Fibroblast of skin of back (primary cell): ENCODE measurements at places on chromosomes 6 and 20.

DNA sequence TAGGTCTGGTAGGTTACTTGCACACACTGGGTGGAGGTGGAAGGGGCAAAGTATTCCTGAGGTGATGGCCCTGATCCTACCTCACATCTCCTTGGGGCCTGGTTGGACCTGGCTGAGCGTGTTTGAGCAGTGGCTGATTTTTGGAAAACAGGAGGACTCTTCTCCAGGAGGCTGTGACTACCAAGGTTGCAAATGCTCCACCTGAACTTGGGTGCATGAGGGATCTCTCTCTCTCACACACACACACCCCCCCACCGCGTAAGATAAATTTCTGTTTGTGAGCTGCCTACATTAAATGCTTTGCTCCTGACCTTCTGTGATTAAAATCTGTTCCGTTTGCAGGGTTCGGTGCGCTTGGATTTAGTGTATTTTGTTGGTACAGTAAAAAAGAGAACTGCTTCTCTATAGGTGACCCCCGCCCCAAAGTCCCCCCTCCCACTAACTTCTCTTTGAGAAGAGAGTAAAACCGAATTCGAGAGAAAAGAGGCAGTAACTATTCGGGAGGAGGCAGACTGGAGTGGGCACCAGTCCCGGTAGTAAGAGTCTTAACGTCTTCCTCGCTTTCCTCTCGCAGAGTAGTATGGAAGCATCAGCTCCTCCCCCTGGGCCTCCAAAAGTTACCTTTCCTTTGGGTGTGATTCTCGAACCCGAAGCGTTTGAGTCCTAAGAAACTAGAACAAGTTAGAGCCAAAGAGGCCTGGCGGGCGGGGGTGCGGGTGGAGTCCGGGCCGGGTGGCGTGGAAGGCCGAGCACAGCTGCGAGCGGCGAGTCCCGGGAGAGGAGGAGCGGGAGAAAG, 585 bp upstream of the DSE start:
- DNase-seq: no peak

DNA sequence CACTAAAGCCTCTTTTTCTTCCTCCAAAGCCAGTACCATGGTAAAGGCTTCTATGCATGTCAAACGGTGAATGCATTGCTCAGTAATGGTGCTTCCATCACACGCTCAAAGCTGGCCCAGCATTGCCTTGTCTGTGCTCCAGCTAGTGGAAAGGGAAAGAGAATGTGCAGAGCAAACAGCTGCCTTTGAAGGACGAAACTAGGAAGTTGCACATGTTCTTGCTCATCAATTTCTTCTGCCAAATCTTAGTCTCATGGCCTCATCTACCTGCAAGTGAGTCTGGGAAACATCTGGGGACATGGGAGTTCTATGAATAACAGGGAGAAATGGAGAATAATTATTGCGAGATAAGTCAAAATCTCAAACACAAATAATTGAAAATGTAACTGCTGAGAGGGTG, 216.5 kb upstream of the SSTR4 start:
- no peak for DNase-seq

DNA sequence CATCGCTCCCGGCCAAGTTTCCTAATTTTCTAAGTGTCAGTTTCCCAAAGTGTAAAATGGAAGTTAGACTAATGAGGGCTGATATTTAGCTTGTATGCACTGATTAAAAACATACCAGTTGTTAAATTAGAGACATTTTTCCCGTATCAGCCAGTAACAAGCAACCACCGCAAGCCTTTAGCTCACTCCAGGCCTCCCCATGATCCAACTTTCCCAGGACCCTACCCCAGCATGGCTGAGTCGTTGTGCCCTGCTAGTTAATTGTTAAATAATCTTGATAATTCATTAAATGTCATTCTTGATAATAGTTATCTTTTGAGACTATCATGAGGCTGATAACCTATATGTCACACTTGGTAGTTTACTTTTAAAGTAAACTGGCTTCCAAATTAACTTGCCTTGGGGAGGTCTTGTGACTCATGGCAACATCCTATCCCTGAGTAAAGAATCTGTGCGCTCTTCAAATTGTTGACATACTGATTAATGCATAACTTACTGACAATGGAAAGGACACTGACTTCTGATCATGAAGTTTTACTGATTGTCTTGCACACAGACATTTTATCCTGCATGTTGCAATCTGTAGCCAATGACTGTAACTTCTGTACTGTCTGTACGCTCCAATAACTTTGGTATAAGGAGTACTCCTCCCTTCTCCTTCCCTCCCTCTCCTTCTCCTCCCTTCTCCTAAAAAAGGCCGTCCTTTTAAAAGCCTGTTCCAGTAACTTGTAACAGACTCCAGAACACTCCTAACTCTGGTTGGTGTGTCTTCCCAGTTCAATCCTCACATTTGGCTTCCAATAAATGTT, 6.3 kb upstream of the GTF3C6 start:
- peak; percentile 93 for DNase-seq

DNA sequence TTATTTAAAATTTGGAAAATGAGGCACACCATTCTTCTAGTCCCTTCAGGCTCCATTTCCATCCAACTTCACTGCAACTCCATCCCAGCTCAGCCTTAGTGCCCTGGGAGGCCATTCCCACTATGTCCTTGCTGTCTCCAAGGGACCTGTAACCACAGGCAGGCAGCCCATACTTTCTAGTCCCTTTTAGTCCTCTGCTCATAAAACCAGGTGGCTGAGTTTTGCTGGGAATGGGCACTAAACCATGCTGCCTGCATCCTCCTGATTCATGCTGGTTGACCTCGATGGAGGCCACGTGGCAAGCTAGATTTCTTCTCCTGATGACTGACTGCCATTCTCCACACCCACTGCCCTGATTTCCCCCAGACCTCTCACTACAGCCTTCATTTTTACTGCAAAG, 27.5 kb upstream of the MYMX start:
- DNase-seq: no peak

DNA sequence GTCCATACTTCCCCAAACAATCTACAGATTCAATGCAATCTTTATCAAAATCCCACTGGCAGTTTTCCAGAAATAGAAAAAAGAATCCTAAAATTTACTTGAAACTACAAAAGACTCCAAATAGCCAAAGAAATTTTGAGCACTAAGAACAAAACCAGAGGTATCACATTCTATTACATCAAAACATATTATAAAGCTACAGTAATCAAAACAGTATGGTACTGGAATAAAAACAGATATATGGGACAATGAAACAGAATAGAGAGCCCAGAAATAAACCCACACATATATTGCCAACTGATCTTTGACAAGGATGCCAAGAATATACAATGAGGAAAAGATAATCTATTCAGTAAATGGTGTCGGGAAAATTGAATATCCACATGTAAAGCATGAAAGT, 46.0 kb upstream of the FBXO30 start:
- no peak for DNase-seq

- peak; percentile 86 for DNase-seq
Measured at GRCh38 chr6:87706187-87706966, 4.3 kb upstream of the AKIRIN2 start.

DNA sequence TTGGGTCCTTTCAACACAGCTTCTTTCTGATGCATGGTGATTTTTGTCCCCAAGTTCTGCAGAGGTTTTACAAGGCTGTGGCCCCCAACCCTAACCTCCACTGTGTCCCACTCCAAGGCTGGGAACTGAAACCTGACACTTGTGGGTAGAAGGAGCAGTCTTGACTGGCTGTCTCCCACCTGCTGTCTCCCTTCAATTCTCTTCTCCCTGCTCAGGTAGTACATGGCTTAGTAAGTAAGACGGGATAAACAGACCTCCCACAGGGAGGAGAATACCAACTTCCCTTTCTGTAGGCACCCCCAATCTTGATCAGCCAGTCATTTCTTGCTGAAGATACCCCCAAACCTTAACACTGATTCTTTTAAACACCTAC, 25.0 kb downstream of the TGM6 start:
- DNase-seq: no peak

DNA sequence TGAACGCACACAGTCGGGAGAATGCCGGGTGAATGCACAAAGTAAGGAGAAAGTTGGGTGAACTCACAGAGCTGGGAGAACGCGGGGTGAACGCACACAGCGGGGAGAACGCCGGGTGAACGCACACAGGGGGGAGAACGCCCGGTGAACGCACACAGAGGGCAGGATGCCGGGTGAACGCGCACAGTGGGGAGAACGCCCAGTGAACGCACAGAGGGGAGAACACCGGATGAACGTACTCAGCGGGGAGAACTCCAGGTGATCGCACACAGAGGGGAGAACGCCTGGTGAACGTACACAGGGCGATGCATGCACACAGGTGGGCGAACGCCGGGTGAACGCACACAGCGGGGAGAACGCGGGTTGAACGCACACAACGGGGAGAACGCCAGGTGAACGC, 57.4 kb downstream of the RNASET2 start:
- DNase-seq: no peak

DNA sequence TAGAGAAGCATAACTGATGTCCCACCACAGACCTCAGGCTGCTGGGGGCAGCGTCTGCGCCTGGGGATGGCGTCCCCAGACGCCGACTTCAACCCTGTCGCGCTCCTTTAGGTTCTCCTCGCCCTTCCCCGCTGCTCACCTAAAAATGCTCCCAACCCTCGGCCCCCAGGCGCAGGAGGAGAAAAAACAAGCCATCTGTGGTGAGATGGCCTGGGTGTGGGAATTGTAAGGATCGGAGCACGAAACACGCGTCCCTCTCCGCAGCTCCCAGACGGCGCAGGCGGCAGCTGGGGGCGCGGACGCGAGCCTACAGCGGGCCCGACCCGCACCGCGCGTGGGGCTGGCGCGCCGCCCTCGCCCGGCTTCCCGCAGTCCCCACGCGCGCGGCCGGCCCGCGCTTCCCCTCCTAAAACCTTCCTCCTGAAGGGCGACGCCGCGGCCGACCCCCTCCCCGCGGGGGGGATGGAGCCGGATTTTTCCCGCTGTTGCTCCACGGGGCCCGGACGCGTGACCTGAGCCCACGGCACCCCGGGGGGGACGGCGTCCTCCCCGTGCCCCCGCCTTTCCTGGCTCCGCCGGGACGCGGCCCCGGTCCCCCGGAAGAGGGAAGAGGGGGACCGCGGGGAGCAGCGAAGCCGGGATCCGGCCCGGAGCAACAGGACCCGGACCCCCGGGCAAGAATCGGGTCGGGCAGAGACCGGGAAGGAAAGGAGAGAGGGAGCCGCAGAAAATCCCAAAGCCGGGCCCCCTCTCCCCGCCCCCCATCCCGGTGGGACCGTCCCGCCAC, 611 bp downstream of the EPB41L2 start:
- DNase-seq: peak; percentile 27

DNA sequence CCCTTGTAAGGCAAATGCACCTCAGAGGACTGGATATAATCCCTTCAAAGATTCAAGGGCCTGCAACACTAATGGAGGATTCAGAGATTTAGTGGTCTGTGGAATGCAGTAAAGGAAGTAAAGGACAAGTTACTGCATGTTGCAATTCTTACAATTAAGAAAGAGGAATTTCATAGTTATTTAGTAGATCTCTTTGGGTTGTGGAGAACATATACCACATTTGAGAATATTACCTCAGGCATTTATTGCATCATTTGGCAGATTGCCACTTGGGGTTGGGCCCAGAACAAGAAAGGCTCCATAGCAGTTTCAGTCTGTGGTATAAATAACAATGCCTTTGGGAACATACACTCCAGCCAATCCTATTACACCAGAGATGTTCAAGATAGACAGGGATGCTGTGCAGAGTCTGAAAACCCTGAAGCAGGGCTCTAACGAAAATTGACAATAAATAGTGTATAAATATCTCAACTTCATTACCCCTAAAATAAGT, 20.9 kb upstream of the EPM2A start:
- DNase-seq: peak; percentile 82

GRCh38 chr6:157677235-157677634, 145.8 kb upstream of the SNX9 start:
- DNase-seq: no peak

GRCh38 chr20:56382696-56383095, 9.3 kb downstream of the AURKA start:
- no peak for DNase-seq

DNA sequence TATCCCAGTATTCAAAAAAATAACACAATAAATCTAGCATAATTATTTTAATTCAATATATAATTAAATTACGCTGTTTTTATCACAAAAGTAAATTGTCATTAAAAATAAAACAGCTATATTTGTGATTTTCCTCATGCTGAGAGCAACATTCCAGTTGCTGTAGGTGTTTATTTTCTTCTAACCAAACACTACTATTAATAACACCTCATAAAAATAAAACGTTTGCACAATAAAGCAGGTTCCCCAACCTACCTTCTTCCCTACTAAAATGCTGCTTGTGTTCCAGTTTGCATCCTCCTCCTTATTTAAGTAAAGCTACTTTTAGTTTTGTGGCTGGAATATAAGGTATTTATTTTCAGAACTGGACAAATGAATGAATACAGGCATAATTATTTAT, 108.2 kb upstream of the LGSN start:
- DNase-seq: no peak

GRCh38 chr20:23114448-23115082, 28.4 kb upstream of the CD93 start:
- no peak for DNase-seq

- no peak for DNase-seq
Measured at GRCh38 chr6:16750566-16750965, 10.7 kb downstream of the ATXN1 start.

GRCh38 chr20:53763707-53764414, 170.2 kb upstream of the ZNF217 start:
- peak; percentile 44 for DNase-seq

DNA sequence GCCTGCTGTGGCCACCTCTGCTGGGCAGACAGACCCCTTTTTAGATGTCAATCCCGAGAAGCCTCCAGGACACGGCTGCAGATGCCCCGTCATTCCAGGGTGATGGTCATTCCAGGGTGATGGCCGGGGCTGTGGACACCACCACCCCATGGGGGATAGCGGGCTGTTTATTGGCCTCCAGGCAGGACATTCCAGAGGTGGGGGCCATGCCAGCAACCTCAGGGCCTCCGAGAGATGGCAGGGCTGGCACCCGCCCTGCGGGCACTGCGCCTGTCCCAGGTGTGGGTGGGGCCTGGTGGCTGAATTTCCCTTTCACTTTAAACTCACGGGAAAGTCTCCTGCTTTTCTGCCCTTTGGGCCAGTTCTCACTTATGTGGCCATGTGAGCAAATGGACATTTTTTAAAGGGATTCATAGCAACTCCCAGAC, 14.5 kb downstream of the COL9A3 start:
- DNase-seq: no peak

- no peak for DNase-seq
Measured at GRCh38 chr20:59044295-59044694, 1.7 kb upstream of the PRELID3B start.

GRCh38 chr6:91486200-91486599, 899.3 kb upstream of the MAP3K7 start:
- DNase-seq: no peak

DNA sequence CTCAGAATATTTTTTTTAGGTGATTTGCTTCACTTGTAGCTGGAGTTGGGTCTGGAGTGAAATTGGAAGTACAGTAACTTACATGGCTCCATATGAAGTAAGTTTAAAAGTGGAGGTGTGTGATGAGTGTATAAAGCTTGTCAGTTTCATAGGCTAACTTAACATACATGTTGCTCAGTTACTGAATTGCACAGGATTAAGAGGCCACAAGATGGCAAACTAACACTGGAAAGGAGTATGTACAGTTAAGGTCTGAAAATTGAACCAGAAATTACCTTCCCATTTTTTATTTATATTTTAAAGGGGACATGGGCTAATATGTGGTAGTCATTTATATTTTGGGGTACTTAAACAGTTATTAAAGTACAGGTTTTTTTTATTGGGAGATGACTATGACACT, 45.3 kb upstream of the SMIM8 start:
- peak; percentile 12 for DNase-seq

GRCh38 chr6:49504666-49505065, 4.9 kb downstream of the GLYATL3 start:
- no peak for DNase-seq

GRCh38 chr6:34526241-34526972, 29.7 kb downstream of the SPDEF start:
- DNase-seq: peak; percentile 1

GRCh38 chr6:33217246-33217645, 8.9 kb downstream of the RING1 start:
- DNase-seq: no peak
